ENCODE measurements at places on chromosomes 2 and 18.

DNA sequence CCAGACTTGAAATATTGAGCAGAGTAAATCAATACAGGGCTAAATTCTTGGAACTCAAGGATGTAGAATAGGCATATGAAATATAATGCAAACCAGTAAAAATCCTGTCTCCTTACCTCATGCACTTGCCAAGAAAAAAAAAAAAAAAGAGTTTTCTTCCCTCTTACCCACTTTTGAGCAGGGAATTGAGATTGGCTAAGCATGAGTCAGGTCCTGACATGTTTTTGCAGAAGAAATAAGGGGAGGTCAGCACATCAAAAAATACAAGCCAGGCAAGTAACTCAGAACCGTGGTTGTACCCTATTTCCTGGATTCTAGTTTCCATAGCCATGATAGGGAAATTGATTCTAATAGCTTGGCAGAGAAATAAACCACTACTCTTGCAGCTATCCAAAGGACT, 1526.7 kb downstream of the LRP1B start:
- DNase-seq = no peak

- no peak for DNase-seq
These were observed 100.7 kb upstream of the ID2 start for GRCh38 chr2:8581234-8581561.

- DNase-seq = no peak
These were observed 7.9 kb downstream of the TUBB6 start for GRCh38 chr18:12315911-12316310.

DNA sequence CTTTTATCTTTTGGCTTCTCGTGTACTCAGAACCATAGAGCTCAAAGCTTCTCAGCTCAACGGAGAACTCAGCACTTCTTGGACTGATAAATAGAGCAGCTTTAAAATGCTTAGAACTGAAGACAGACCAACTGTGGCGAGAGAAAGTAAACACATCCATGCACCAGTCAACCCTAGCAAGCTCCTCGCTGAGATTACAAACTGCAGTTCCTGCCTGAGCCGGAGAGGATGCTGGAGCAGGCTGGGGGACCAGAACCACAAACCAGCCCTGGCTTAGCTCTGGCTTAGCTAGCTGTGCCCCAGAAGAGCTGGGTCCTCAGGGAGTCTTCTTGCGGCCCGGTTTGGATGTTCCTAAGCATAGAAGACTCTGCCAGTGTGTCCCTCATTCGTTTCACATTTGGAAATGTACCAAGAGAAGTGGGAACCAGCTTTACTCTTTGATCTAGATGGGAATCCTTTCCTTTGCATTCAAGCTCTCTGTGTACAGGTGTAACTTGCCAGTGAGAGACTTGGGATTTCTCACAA, 5.6 kb downstream of the PAX8 start:
- DNase-seq = no peak

DNA sequence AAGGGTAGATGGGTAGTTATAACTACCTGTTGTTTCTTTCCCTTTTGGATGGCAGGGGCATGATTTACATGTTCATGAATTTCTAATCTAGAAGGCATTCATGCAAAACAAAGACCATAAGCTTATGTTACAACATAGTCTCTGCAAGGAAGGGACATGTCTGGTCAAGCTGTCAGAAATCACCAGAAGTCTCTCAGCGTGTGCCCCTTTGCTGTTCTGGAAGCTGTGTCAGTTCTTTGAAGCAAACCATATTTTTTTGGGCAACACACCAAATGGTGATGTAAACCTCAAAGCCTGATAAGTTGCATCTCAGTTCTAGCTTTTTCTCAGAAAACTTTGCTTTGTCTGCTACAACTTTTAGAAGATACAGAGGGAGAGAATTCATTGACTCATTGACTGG, 173.5 kb upstream of the CTAGE1 start:
- DNase-seq = no peak

DNA sequence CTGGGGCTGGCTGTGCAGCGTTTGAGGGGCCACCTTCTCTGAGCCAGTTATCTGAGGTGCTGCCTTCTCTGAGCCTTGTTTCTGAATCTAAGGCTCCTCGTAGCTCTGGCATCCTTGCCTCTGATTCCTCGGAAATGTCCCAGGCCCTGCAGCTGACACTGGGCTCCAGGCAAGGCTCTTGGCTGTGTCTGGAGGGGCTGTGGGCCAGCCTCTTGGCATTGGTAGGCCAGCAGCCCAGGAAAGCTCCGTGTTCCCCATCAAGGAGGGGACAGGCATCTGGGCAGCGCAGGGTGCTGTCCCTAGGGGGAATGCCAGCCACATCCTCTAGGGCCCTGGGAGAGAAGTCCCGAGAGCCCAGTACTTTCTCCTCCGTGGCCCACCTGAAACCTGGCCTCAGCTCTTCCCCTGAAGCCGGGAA, 40.7 kb upstream of the TAF1B start:
- DNase-seq = no peak

- DNase-seq = no peak
These were observed 1.0 kb upstream of the FAM178B start for GRCh38 chr2:96987301-96987909.

- DNase-seq = no peak
These were observed 310.0 kb upstream of the UBE2E3 start for GRCh38 chr2:180670302-180671003.

DNA sequence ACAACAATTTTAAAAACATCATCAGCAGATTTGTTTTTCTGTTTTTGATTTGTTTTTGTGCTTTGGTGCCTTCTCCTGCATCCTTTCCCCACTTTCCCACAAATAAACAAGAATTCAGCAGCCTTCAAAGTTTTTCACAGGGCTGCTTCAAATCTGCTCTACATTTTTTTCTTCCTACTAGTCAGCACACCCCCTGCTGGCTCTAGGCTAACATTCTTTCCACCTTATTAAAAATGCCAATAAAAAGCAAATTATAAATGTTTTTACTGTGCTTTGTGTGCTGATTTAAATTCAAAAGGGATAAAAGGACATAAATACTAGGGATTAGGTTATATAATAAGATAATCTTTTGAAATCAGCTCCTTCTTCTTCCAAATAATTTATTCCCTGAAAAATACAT, 6.2 kb upstream of the CNTNAP5 start:
- no peak for DNase-seq

GRCh38 chr18:40915724-40916123, 1039.3 kb upstream of the PIK3C3 start:
- DNase-seq = no peak

DNA sequence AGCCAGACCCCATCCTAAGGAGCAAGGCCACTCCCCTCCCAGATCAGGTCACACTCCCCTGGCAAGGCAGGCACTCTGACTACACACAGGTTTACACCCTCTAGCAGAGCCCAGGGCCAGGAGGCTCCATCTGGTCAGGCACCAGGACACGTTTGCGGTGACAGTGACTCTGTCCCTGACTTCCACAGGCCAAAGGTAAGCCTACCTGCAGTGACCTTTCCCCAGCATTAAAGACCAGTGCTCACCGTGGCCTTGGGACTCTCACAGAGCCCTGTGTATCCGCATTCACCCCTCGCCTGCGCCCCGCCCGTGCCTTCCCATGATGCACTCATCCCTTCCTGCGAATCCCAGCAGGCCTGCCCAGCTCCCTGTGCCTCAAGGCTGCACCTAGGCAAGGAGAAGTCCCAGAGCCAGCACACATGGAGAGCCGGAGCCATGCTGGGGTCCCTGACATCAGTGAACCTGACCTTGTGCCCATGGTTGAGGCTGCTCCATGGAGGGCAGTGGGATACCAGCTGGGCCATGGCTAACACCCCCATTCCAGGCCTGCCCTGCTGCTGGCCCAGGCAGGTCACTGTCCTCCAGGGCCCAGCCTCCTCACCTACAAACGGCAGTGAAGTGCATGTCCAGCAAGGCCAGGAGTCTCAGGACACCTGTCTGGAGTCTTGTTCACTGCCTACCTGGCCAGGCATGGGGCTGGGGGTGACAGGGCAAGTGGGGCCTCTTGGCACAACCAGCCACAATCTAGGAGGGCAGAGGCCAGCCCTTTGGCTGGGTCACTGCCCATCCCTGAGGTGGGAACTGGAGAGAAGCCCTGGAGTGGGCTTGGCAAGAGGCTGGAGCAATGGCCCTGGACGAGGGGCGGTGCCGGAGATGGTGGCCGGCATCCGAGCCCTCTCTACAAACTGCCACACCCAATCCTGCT, 3.0 kb downstream of the NEURL3 start:
- DNase-seq = no peak

DNA sequence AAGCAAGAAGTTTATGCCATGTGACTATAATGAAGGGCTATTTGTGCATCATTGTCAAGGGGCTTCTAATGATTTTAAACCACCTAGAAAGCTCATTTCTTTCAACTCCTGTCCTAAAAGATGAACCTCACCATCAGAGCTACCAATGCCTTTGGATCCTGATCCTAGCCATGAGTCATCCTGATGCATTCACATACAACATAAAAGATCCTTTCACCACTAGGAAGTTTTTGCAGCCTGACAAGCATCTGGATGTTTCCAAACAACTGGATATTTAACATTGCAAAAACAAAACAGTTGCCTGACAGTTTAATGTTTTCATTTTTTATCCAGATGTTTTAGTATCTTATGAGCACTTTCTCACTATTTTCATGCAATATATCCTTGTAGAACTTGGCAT, 425.3 kb downstream of the MBD2 start:
- no peak for DNase-seq

Data from AML-193 (cell line).